Activated naive CD8-positive, alpha-beta T cell treated with anti-CD3 and anti-CD28 coated beads for 36 hours (primary cell): ENCODE measurements at places on chromosomes 2 and 18.

- no peak for DNase-seq
These were observed 183.8 kb upstream of the MC4R start for GRCh38 chr18:60556326-60556725.

GRCh38 chr2:43729491-43730174, 44.2 kb upstream of the DYNC2LI1 start:
- no peak for DNase-seq

DNA sequence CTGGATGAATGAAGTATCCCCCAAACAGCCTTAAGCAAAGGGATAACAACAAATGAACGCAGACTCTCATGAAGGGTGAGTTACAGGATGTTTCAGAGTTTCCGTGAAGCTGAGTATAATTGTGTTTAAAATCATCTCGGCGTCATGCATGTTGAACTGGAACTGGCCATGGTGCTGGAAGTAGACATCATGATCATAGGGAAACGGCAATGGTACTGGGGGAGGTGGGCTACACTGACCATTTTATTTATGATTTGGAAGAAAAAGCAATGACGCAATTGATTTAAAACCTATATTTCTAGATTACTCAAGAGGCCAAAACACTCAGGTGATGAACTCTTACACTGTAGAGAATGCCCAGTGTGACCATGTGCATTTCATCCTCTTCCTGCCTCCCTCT, 387.9 kb upstream of the MYT1L start:
- no peak for DNase-seq

- DNase-seq, result peak; percentile 79
These were observed 18.6 kb upstream of the NCL start for GRCh38 chr2:231482806-231483391.

DNA sequence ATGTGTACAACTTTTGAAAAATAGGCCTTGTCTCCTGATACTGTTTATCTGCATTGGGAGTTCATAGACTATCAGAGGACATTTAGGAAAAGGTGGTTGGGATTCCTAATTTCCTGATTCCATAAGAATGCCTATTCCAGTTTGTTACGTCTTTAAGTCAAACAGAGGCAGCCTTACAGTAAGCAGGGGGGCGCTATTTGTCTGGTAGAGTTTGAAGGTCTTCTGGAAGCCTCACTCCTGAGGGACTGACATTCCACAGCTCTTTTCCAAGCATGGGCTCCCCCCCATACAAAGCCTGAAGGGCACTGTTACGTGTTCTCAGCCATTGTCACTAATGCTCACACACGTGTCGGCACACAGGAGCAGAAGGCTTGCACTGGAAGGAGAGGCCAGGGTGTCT, 154.3 kb downstream of the PTGR3 start:
- no peak for DNase-seq

DNA sequence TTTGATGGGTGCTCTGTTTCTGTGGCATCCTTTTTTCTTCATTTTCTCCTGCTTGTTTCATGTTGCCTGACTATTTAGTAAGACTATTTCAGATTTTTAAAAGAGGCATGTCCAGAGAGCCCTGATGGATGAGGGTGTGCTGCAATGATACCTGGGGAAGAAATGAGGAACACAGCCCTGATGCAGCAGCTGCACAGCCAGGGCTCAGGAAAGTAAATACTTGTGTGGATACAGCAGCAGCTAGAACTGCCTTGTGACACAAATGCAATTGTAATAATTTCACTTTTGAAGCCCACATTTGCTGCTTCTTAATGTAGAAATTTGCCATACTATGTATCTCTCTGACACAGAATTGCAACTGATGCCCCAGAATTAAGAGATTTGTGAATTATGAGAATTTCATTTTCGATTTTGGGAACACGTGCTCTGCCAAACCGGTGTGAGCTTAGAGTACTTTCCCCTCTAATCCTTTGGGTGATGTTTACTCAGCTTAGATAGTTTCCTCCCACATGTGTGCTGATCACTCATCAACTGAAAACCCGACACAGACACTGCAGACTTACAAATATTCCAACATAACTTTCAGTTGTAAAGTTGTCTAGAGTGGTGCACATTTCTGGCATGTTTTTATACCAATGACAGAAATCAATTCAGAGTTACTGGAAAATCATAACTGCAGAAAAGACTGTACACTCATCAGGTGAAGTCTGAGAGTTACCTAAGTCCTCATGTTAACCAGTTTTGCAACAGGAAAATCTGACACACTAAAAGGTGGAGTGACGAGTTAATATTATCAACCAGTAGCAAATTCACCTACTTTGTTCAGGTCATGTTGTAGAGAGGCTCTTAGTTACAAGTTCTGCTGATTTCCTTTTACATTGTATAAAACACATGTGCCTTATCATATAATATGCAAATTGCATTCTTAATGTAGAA, 383.4 kb downstream of the CBLN2 start:
- no peak for DNase-seq

GRCh38 chr2:69375494-69376353, 11.3 kb downstream of the GFPT1 start:
- DNase-seq, result no peak
